ENCODE measurements at places on chromosomes 3 and 15. TPM values are rescaled to one million over a fixed set of nuclear protein-coding genes. Genes with fewer than 3 reads are reported as not detected.
A peak's percentile ranks its signal among the peaks of the same experiment; 100 is the strongest.

Gene DISP2
- 1.8 TPM for total RNA-seq

- DNase-seq, result no peak
These were observed 9.1 kb upstream of the SYN2 start for GRCh38 chr3:11995120-11995519.

Gene NR2E3
- 0.56 TPM for total RNA-seq

- peak; percentile 88 for DNase-seq
These were observed 15.9 kb upstream of the SMAD3 start for GRCh38 chr15:67049351-67050044.

Gene GP9
- not detected for total RNA-seq

Gene REC114
- total RNA-seq, result not detected

GRCh38 chr15:92468991-92469390, 75.3 kb downstream of the ST8SIA2 start:
- DNase-seq, result no peak

Gene TIPARP
- 50.0 TPM for total RNA-seq

Gene GAP43
- not detected for total RNA-seq

Gene CHRM5
- total RNA-seq, result not detected

GRCh38 chr3:155007729-155008128, 72.4 kb upstream of the MME start:
- no peak for DNase-seq

Gene ASB14
- not detected for total RNA-seq

- DNase-seq, result peak; percentile 85
These were observed 271.2 kb upstream of the ROPN1 start for GRCh38 chr3:124263168-124263567.

Gene HYAL1
- 0.42 TPM for total RNA-seq

GRCh38 chr3:71582612-71583565, 639 bp downstream of the FOXP1 start:
- DNase-seq, result peak; percentile 69

- no peak for DNase-seq
These were observed 60.7 kb downstream of the PIAS1 start for GRCh38 chr15:68114840-68115239.

DNA sequence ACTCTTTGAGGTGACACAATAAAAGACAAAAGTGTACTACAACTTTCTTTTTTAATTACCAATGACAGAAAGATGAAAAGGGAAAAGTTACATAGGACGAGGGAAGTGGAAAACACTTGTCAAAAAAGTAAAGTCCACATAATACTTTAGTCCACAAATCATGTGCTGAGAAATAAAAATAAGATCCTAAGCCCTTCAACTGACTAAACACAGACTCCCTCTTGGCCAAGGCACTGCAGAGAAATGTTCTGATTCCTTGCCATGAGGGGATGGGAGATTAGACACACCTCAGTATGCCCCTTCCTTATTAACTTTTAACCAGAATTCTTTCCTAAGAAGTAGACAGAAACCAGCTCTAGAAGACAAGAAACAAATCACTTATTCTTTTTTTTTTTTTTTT, 59.5 kb upstream of the TGFBR2 start:
- DNase-seq, result no peak

GRCh38 chr3:184015381-184016019, 2.2 kb downstream of the ABCC5 start:
- no peak for DNase-seq

- no peak for DNase-seq
These were observed 37.0 kb downstream of the COMMD2 start for GRCh38 chr3:149715247-149715646.

GRCh38 chr15:86522721-86523120, 443.1 kb downstream of the AGBL1 start:
- DNase-seq, result peak; percentile 28

GRCh38 chr3:161017971-161018370, 87.2 kb downstream of the B3GALNT1 start:
- DNase-seq, result no peak

Measured in MCF 10A (cell line).